Endodermal cell (in vitro differentiated cells): ENCODE measurements at places on chromosomes 7 and 10. TPM values are rescaled to one million over a fixed set of nuclear protein-coding genes. Genes with fewer than 3 reads are reported as not detected.

The NKX1-2 gene
- 0.14 to 2.3 TPM (median 2.3 TPM) in 3 replicates for total RNA-seq

The PPP1R17 gene
- total RNA-seq: 0.36 and 0.44 TPM in 2 replicates

The OR9A2 gene
- total RNA-seq: not detected in 3 replicates

The MUC12 gene
- total RNA-seq: 1.6 to 5.9 TPM (median 3.3 TPM) in 3 replicates

The SPDYE2B gene
- total RNA-seq: not detected in 2 replicates

The NEUROD6 gene
- total RNA-seq: not detected in 3 replicates

The MRM2 gene
- 38.9 TPM in 2 replicates for total RNA-seq

The INA gene
- total RNA-seq: 3.2 to 5.3 TPM (median 3.4 TPM) in 3 replicates

The NXPH1 gene
- total RNA-seq: 0.24 TPM in 1 of 2 replicates, not detected in the other

The FOXI2 gene
- 0.28 to 1.3 TPM (median 1.0 TPM) in 3 replicates for total RNA-seq

The FGFBP3 gene
- 3.3 to 5.2 TPM (median 4.3 TPM) in 3 replicates for total RNA-seq

The FMC1 gene
- total RNA-seq: 13.1 and 17.1 TPM in 2 replicates

The PKD1L1 gene
- total RNA-seq: 0.09 to 0.27 TPM (median 0.13 TPM) in 3 replicates

The TMEM196 gene
- not detected in 2 replicates for total RNA-seq

The MMRN2 gene
- total RNA-seq: 0.40 to 1.00 TPM (median 0.80 TPM) in 3 replicates

The SGMS1 gene
- 14.3 and 15.3 TPM in 2 replicates for total RNA-seq

The CUBN gene
- total RNA-seq: 0.55 to 2.4 TPM (median 0.75 TPM) in 3 replicates

The CDC14C gene
- total RNA-seq: not detected in 2 replicates

The LRRC4 gene
- total RNA-seq: 0.38 to 2.9 TPM (median 1.5 TPM) in 3 replicates

The PALD1 gene
- 17.3 and 18.0 TPM in 2 replicates for total RNA-seq

The BEND7 gene
- 3.1 to 5.3 TPM (median 4.1 TPM) in 3 replicates for total RNA-seq

The HECW1 gene
- total RNA-seq: 3.8 and 4.6 TPM in 2 replicates

The MMP21 gene
- not detected in 2 replicates for total RNA-seq

The LEP gene
- total RNA-seq: not detected in 2 replicates

The SAMD9L gene
- total RNA-seq: not detected in 3 replicates

The EMX2 gene
- 0.07 and 0.18 TPM in 2 replicates for total RNA-seq

The PRTFDC1 gene
- 18.3 and 20.7 TPM in 2 replicates for total RNA-seq

The ARL3 gene
- total RNA-seq: 20.6 to 27.2 TPM (median 25.6 TPM) in 3 replicates

The SCART1 gene
- total RNA-seq: 0.29 and 0.37 TPM in 2 replicates

The CDH23 gene
- 2.1 and 2.2 TPM in 2 replicates for total RNA-seq

The ZNF804B gene
- 0.13 and 0.23 TPM in 2 replicates for total RNA-seq

The GALNT17 gene
- 48.4 and 61.3 TPM in 2 replicates for total RNA-seq

The GTPBP10 gene
- 21.8 and 24.5 TPM in 2 replicates for total RNA-seq

The GPR15LG gene
- total RNA-seq: not detected in 3 replicates

The CYP2E1 gene
- 0.52 and 0.86 TPM in 2 replicates for total RNA-seq

The PDZD7 gene
- total RNA-seq: 0.49 to 1.0 TPM (median 0.99 TPM) in 3 replicates
